NCI-H1930 (cell line): ENCODE measurements at places on chromosomes 6 and 20.

DNA sequence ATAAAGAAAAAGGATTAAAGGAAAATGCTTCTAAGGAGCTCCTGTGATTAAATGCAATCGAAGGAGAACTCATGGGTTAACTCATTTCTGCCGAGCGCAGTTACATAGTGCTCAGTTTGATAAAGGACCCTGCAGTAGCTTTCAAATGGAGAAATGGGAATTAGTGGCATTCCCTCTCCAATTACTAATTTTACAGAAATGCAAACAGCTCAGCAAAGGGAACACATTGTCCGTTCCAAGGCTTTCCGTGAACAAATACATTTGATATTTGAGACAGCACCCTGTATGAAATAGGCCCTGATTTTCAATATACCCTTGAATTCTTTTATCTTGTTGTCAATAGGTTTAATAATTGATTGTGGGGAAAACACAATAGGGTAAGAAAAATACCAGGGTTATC lies 375.9 kb upstream of the TSHZ2 start:
- no peak for DNase-seq

GRCh38 chr20:1087311-1087905 lies 31.0 kb upstream of the PSMF1 start:
- DNase-seq = no peak

GRCh38 chr20:18005170-18005989 lies 36.6 kb downstream of the MGME1 start:
- DNase-seq = no peak

DNA sequence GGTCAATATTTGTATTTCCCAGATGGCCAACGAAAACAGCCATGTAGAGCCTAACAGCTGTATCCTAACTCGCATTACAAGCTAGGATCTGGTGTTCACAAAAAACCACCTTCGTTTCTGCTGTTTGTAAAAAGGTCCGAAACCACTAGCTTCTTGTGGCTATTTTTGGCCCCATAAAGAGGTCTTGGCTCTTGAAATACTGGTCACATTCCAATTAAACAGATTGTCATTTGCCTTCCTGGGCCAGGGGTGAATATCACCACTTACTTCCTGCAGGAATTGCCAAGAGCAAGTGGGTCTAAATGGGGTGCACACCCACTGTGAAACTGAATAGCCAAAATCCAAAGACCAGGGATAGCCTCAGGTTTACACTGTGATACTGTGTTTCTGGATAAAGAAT lies 48.2 kb downstream of the TSHZ2 start:
- DNase-seq = no peak

GRCh38 chr20:64121586-64121985 lies 14.2 kb upstream of the NPBWR2 start:
- no peak for DNase-seq

GRCh38 chr6:14635195-14635594 lies 517.6 kb downstream of the CD83 start:
- no peak for DNase-seq

- DNase-seq = no peak
Measured at GRCh38 chr20:16360668-16361067, 212.6 kb downstream of the KIF16B start.

DNA sequence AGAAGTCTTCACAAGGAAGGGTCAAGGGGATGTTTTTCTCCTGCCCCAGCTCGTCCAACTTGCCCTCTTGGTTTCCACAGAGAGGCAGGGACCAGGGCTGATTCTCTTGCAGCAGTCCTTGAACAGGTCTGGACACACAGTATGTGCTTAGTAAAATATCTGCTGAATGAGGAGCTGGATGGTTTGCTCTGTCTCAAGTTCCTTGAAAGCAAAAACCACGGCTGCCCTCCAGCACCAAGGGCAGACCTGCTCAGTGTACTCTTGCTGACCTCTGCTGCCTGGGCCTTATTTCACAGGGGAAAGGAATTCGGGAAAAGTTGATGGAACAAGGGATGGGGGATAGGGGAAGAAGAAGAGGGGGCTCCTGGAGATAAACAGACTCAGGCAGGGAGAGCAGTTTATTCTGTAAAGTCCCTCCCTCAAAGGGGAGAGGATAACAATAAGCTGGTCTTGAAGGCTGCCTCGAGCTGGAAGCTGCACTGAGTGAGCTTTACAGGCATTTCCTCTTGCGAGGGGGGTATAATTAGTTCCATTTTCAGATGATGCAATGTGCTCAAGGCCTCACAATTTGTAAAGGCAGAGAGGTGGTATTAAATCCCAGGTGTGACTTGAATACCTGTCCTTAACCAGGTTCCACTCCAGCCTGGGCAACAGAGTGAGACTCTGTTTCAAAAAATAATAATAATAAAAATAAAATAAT lies 10.3 kb downstream of the KCNK5 start:
- no peak for DNase-seq
